Stimulated activated CD8-positive, alpha-beta memory T cell treated with anti-CD3 and anti-CD28 coated beads, Interleukin-4, amount 100 ng/mL, for 24 hours (primary cell): ENCODE measurements at places on chromosomes 5 and 9.

DNA sequence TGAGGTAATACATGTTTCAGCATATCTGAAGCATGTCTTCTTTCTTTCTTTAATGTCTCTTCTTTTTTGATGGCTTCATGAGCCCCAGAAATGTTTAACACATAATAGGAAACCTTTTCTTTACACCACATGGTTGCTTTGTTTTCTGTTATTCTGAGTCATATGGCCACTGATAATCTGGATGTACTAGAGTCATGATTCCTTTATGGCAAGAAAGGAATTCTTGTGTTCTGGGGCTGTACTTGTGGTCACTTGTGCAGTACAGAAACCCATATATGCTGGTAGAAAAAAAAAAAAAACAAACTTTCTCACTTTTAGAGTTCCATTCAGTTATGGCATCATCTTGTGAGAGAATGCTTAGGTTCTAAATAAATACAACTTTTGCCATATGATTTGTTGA lies 1669.3 kb upstream of the CDH9 start:
- no peak for DNase-seq

- no peak for DNase-seq
Measured at GRCh38 chr9:13076616-13077015, 202.9 kb downstream of the MPDZ start.

GRCh38 chr9:124812441-124812876 lies 35.5 kb downstream of the OLFML2A start:
- DNase-seq = no peak

DNA sequence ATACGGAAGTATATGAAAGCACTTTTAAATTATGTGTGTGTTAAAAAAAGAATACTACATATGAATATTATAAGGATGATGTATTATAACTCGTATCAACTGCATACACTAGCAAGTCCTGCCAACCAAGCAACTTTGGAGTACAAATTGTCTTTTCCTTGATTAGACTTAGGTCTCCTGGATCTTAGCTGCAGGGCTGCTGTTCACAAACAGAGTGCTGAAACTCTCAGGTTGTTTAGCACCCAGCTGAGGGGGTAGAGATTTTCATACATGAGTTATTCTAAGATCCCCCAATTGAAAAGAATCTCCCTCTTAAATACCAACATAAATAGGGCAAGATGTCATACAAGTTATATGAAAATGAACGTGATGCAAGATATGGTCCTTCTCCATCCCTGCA lies 149.8 kb upstream of the TNC start:
- DNase-seq = no peak

DNA sequence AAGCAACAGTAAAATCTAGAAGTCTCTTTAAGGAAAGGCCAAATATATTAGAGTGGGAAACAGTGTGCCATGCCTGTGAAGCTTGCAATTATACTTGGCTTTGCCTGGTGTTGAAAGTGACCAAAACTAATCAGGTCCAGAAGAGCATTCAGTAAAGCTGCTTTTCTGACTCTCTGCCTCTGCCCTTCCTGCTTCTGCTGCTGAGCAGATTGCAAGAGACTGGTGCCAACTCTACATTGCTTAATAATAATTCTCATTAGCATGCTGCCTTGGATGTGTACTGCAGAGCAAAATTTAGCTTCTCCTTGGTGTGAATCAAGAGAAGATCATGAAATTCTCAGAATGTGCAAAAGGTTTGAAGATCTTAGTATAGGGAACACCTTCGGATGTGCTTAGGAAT lies 120.4 kb upstream of the RFX3 start:
- no peak for DNase-seq

- no peak for DNase-seq
Measured at GRCh38 chr5:66582499-66583165, 13.6 kb upstream of the MAST4 start.

DNA sequence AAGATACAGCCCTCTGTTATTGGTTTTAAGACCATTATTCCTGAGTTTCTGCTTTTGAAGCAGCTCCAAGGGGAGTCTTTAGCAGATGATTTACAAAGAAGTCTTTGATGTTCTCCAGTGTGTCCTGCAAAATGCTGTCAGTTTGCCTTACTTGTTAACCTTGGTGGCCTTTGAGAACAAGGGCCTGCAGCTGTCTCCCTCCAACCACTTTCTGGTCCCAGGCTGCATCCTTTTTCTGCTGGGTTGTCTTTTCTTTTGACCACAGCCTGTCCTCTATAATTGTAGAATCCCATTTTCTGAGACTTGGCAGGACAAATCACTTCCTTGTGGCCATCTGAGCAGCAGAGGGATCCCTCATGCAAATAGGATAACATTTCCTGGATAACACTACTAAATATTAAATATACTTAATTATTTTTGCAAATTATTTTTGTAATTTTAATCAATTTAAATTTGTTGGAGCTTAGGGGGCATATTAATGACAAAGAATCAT lies 281.4 kb downstream of the DMRT2 start:
- no peak for DNase-seq

DNA sequence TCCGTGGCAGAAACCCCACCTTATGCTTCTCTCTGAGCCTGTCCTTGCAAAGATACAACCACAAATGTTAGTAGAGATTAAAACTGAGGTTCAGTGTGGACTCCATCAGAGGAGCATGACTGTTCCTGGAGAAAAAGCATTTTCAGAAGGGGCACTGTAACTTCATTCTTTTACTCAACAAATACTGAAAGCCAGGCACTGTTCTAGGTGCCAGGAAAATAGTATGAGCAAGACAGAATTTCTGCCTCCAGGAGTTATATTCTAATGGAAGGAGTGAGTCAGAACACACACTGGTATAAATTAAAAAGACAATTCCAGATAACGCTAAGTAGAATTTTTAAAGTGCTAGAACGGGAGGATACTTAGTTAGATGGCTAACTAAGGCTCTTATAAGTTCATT lies 251.4 kb upstream of the GAS1 start:
- no peak for DNase-seq

DNA sequence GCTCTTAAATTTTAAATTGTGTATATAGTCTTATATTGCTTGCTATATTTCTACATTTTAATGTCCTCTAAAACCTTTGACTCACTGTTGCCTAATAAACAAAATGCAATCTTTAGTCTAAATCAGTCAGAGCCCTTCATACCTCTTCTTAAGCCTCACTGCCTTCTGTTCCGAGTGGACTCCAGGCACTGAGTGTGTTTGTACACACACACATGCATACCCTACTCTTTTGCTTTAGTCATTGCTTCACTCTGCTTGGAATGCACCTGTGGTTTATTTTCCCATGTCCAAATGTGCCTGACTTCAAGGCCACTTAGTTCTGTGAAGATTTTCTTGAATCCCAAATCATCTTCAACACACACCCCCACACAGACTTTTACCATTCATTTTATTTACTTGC lies 60.9 kb downstream of the SLC12A2 start:
- no peak for DNase-seq

DNA sequence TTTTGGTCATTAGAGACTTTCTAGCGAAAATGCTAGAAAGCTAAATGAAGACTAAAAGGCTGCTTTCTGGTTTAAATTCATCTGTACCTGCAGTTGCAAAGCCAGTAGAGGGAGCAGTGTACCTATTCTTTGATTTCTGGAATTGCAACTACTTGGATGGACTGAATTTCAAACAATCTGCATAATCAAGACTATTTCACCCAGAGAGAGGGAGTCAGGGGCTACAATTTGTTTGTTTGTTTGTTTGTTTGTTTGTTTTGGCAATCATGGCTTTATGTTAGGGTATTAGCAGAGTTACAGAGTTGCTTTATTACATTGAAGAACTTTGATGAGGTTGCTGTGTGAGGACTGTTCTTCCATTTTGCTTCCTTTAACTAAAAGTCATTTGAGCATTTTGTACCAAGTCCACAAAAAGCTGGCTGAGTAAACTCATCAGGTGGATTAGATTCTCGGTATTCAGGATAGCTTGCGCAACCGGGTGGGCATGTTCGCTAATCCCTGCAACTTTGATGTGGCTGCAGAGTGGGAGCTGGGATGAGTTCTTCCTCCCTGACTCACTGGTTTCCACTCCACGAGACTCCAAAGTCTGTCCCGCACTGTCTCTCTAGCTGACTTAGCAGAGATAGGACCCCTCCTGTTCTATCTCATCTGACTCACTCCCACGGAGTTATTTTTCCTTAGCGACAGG lies 80.0 kb upstream of the TUT7 start:
- DNase-seq = no peak

DNA sequence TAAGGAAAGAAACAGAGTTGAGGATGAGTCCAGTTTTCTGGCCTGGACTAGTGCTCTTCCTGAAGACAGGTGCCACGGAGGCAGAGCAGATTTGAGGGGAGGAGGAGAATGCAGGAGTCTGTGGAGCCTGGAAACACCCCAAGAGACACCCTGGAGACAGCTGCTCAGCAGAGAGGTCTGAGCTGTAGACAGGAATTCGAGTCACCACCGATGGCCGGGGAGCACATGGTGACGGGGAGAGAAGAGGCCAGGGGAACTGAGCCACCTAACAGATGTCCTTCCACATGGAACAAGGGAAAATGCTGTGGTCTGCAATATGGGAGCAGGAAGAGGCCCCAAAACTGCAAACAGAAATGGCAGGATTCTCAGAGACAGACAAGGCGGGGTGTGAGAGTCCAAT lies 22.9 kb downstream of the CPLX2 start:
- no peak for DNase-seq

- no peak for DNase-seq
Measured at GRCh38 chr5:171975262-171975876, 31.1 kb downstream of the FBXW11 start.

DNA sequence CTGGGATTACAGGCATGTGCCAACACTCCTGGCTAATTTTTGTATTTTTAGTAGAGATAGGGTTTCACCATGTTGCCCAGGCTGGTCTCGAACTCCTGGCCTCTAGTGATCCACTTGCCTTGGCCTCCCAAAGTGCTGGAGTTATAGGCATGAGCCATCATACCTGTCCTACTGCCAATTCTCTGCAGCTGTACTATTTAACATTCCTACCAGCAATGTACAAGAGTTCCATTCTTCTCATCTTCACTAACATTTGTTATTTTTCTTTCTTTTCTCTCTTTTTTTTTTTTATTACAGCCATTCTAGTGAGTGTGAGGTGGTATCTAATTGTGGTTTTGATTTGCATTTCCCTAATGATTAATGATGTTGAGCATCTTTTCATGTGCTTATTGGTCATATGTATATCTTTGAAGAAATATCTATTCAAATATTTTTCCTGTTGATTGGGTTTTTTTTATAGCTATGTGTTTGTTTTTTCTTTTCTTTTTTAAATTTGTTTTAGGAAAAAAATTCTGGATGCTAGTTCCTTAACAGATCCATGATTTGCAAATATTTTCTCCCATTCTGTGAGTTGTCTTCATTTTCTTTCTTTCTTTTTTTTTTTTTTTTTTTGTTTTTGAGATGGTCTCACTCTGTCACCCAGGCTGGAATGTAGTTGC lies 17.4 kb downstream of the ANKHD1 start:
- no peak for DNase-seq

DNA sequence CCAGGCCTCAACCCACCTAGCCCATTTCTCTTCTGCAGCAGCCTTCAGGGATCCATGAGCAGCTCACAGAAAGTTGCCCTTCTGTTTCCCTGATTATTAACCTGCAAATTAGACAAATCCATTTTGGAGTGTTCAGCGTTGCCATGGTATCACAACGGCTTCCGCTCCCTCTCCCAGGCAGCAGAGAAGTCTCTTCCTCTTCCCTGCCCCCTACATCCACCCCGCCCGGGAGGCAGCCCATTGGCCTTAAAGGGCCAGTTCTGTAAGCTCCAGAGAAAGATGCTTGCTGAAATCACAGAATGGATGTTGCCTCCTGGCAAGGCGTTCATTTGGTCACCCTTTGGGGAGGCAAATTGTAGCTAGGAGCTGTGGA lies 47.7 kb upstream of the BOD1 start:
- DNase-seq = no peak

DNA sequence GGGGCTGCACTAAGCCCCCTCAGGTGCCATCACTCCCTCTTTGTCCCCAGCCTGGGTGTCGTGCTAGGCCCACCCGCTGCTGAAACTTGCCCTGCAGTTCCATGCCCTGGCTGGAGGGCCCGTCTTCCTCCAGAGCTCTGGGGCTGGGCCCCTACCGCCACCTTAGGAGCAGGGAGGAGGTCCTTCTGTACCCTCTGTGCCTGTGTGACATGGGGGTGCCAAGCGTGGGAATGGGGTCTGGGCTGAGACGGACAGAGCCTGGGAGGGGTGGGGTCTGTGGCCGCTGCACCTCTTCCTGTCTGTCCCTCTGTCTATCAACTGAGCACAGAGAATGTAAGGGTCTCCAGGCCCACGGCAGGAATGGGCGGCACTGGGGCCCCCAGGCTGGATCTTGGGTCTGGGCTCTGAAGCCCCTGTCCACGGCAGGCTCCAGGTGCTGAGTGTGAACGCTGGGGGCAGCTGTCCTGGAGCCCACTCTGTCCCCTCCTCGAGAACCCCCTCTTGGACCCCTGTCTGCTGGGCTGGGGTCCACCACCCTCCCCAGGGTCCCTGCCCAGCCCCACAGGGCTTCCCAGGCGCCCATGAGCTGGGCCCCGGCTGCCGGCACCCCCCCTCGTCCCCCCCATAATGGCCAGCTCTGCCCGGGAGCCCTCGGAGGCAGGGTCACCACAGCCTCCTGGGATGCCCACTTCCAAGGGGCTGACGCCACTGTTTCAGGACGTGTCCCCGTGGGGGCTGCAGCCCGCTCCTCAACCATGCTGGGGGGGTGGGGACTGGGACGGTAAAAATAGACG lies 15.8 kb upstream of the NRARP start:
- no peak for DNase-seq

- DNase-seq = no peak
Measured at GRCh38 chr9:131191857-131192256, 66.5 kb downstream of the NUP214 start.

DNA sequence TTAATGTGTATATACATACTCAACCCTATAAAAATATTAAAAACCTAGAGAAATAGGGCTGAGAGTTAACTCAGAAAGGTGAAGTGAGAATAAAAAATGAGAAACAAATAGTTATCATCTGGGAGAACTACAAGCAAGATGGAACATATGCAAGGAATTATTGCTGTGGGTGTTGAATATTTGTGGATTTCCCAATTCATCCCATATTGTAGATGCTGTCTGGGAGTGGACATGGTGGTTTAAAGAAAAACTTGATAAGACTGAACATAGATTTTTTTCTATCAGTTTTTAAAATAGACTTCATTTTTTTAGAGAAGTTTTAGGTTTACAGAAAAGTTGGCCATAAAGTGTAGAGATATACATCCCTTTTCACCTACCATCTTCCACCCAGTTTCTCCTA lies 263.5 kb downstream of the SPATA31D1 start:
- no peak for DNase-seq

DNA sequence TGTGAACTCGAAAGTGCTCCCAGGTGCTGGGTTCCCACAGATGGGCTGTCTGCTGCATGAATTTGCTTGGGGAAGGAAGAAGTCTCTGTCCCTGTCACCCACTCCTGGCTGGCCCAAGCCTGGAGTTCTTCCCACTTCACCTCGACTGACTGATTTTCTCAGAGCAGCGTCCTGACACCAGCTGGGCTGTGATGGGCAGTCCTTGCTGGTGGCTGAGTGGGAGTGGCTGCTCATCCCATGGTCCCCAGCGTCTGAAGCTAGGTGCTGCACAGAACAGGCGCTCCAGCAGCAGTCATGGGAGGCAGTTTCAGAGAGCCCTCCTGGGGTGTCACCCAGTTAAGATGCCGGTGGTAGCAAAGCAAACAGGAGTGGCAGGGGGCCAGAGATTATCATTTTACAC lies 10.1 kb upstream of the NEURL1B start:
- DNase-seq = no peak

- no peak for DNase-seq
Measured at GRCh38 chr9:82890401-82890800, 172.5 kb downstream of the RASEF start.

- no peak for DNase-seq
Measured at GRCh38 chr5:35133186-35133585, 85.4 kb upstream of the AGXT2 start.
